CD4-positive, alpha-beta T cell treated with Interferon alpha-2 for 1 hour (primary cell): ENCODE measurements at places on chromosomes 2 and 18.

DNA sequence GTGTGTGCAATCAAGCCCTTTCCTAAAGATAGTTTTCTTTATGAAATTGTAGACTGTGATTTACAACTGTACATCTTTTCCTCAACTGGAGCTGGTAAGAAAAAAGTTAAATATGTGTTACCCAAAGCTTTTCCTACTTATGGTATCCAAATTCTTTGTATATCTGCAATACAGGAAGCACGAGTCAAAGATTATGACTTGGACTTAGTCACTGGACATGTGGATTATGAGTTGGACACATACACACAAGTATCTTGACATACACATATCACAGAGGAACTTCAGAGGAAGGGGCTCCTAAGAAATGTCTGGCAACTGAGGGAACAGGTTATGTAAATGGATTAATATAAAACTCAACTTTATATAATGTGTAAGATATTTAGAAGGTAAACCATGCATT is 35.2 kb downstream of the PRELID3A start:
- DNase-seq, result no peak

GRCh38 chr2:85978883-85979780 is 90.3 kb upstream of the ST3GAL5 start:
- no peak for DNase-seq

DNA sequence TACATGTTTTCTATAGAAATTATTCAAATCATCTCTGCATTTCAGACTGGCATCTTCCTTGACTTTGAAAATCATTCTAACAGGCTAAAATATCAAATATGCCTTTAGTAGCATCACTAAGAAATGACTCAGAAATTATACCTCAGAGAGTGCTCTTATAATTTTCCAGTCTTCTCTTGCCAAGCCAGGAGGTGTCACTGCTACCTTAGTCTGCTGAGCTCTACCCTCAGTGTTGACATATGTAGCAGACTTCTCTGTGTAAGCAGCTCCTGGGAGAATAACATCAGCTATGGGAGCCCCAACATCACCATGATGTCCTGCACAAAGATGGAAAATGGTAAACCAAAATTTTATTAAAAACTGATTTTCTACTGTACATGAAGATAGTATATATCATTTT is 31.6 kb downstream of the NDUFS1 start:
- no peak for DNase-seq

- DNase-seq, result no peak
These were observed 63.2 kb upstream of the NPAS2 start for GRCh38 chr2:100756704-100757103.

DNA sequence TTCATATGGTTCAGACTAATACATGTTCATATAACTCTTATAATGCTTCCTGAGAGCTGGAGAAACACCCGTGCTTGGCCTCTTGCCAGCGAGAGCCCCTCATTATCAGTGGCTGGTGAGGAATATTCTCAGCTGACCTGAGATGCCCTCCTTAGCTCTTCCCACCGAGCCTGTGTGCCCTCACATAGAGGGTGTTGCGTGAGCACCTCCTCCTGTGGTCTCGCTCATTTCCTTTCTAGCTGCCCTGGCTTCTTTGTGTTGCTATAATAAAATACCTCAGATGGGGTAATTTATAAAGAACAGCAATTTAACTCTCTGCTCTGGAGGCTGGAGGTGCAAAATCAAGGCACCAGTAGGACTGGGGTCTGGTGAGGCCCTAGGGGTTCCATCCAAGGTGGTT is 80.5 kb upstream of the ALKAL2 start:
- no peak for DNase-seq

DNA sequence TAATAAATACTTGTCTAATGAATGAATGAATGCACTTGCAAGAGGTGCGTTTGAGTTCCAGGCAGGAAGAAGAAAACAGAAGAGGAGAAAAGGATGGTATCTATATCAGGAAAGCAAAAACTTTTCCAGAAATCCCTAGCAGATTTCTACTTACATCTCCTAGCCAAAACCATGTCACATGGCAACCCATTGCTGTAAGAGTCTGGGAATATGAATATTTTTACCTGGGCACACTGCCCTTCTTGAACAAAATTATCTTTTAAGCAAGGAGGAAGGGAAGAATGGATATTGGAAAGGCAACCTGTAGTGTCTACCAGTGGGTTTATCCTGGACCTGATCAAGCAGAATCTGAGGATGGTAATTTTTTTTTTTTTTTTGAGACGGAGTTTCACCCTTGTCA is 44.2 kb upstream of the ASXL2 start:
- DNase-seq, result no peak

DNA sequence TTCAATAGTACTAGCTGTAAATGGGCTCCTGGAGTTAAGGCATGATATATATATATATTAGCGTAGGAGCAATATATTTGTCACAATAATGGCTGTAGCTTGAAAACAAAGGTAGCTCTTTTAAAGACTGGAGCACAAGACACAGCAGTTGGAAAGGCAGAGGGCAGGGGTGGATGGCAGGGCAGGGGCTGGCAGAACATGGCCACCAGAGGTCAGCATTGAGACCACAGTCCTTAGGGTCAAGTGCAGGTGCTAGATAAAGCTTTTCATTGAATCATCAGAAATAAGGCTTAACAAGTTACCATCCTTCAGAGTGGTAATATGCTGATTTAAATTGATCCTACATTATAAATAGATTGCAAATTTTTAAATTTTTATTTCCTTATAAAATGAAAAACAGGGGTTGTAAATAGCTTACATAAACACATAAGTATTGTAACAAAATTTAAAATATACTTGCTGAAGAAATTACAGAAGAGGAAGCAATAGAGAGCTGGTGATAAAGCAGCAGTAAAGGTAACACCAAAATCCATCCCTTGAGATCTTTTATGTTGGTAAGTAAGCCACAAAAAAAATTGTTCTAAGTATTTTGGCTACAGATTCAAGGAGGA is 161.2 kb upstream of the PIEZO2 start:
- DNase-seq, result peak; percentile 14

- DNase-seq, result no peak
These were observed 138.5 kb downstream of the MTX2 start for GRCh38 chr2:176407706-176408105.

DNA sequence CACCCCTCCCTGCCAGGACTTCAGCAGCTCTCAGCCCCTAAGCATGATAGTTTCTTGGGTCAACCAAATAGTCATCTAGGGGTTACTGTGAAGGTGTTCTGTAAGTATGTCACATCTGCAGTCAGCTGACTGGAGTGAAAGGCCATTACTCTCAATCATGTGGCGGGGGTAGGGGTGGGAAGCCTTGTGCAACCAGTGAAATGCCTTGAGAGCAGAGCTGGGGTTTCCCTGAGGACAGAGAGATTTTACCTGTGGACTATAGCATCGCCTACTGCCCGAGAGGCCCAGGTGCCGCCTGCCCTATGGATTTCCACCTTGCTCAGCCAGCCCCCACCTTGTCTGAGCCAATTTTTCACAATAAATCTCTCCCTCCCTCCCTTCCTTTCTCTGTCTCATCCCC is 20.9 kb upstream of the KLF11 start:
- DNase-seq, result no peak
